Sciatic nerve (tissue), 2 donors: ENCODE measurements at places on chromosomes 3 and 15. TPM values are rescaled to one million over a fixed set of nuclear protein-coding genes. Genes with fewer than 3 reads are reported as not detected.
A peak's percentile ranks its signal among the peaks of the same experiment; 100 is the strongest.

- no peak for DNase-seq
Observed at GRCh38 chr3:184632551-184633236, 71.1 kb downstream of the EPHB3 start.

DNA sequence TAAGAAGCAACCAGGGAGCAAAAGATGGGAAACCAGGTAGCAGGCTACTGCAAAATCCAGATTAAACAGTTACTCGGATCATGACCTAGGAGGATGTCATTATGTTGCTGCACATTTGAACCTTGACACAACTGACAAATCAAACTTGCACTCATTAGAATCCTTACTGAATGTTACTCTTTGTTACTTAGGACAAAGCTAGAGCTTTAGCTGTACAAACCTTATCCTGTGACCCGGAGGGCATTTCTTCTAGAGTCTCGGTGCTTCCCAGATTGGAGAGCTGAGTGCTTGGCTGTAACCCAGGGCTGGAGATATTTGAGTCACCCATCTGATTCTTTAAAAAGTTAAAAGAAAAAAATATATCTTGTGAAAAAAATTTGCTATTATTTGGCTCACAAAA is 43.4 kb downstream of the DCP1A start:
- no peak for DNase-seq

GRCh38 chr15:30990036-30990435 is 1.4 kb downstream of the MTMR10 start:
- no peak for DNase-seq

DNA sequence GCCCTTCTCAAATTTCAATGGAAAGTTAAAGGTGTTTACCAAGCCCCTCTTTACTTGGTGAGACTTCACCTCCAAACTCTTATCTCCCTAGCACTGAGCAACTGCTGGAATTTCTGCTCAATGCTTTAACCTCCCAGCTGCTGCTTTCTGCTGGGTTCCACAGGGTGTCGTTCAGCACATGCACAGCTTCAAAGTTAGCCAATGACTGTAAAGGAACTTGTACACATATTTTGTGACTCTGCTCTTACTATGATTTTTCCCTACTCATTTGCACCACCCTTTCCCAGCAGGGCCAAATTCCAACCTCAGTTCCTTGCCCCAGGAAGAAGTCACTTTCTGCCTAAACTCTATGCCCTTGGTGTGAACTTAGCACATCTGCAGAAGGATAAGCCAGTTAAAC is 89.7 kb downstream of the ULK4 start:
- DNase-seq, result no peak

GRCh38 chr15:49215768-49216739 is 46.0 kb downstream of the GALK2 start:
- no peak for DNase-seq

GRCh38 chr3:110804856-110805255 is 266.8 kb upstream of the NECTIN3 start:
- no peak for DNase-seq

DNA sequence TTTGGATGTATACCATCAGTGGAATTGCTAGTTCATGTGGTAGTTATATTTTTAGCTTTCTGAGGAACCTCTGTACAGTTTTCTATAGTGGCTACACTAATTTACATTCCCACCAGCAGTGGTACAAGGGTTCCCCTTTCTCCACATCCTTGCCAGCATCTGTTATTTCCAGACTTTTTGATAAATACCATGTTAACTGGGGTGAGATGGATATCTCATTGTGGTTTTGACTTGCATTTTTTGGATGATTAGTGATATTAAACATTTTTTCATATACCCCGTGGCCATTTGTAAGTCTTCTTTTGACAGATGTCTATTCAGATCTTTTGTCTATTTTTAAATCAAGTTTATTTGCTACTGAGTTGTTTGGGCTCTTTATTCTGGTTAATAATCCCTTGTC is 455.6 kb upstream of the RARB start:
- no peak for DNase-seq

DNA sequence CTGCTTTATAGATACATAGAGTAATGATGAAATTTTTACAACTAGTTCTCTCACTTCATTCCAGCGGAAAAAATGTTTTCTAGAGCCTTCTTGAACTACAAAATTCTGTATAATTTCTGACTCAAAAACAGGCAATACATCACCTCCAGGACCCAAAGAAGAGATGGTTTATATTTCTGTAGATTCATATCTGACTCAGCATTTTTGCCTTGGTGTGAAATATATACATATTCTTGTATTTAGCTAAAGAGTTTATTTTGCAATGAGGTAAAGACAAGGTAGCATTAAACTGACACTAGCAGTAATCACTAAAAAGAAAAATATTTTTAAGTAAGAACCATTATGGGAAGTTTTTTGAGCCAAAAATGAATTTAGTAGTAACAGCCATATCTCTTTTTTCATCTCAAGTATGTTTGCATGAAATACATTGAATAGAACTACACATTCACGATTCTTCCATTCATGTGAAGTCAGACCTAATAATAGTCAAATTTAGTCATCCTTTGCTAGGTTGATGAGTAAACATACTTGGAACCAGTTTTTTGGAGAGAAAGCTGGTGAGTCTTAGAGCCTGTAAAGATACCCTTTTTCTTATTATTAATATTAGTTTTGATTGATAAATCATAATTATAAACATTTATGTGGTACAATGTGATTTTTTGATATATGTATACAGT is 31.6 kb downstream of the COL8A1 start:
- DNase-seq, result no peak

DNA sequence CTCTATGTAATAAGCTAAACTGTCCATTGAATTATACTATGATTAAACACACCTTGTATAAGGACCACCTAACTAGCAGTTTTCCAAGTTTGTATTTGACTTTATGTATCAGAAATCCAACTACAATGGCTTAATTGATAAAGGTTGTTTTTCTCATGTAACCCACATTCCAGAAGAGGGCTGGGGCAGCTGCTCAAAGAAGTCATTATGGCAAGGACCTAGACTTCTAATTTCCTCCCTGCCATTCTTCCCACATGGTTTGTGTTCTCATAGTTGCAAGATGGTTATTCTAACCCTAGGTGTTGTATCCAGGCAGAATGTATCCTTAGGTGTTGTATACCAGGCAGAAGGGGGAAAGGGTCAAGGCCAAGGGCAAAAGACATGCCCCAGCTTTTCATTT is 35.7 kb downstream of the GPR176 start:
- no peak for DNase-seq

GRCh38 chr3:71537211-71537611 is 46.3 kb downstream of the FOXP1 start:
- peak; percentile 71 for DNase-seq

DNA sequence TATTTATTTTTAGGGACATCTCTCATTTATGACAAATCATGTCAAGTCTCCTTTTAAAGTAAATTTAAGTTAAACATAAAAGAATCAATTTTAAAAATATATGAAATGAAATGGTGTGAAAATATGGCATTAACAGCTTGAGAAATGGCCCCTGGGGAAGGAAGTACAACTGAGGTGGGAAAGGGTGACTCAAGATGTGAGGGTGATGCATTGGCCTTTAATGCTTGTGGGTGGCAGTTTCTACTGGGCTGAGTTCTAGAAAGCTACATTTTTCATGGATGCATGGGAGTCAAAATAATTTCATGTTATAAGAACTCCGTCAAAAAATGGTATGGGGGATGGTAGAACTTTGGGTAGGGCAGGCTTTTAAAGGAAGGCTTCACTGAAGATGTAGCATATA is 708.8 kb upstream of the CFAP20DC start:
- no peak for DNase-seq

GRCh38 chr3:13123013-13123654 is 49.9 kb upstream of the IQSEC1 start:
- no peak for DNase-seq

- DNase-seq, result no peak
Observed at GRCh38 chr3:20068512-20069177, 28.4 kb downstream of the KAT2B start.

GRCh38 chr3:36911990-36912804 is 32.7 kb downstream of the TRANK1 start:
- DNase-seq, result no peak

DNA sequence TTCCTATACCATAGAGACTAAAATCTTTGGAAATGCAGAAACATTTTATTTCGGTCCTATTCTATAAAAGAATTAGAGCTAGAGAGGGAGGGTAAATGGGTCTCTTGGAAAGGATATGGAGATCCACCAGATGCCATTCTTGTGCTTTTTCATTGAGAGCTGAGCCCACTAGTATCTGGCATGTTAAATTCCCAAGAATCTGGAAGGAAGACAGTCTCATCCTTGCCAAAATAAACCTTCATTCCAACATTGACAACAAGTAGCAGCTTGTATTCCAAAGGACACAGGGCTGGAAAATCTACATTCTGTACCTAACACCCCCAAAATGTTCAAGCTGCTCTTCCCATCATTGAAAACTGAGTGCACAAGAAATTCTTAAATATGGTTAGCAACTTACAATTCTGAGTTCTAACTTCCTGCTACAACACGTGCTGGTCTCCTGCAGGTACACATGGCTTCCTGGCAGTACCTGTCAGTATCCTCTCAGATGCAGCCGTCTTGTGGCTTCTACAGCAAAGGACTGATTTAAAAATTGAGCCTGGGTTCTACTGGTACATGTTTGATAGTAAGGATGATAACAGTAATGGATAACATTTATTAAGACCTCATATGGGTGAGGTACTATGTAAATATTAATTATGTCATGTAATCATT is 348.1 kb downstream of the SV2B start:
- DNase-seq, result no peak

- no peak for DNase-seq
Observed at GRCh38 chr3:62143843-62144450, 229.4 kb downstream of the FEZF2 start.

DNA sequence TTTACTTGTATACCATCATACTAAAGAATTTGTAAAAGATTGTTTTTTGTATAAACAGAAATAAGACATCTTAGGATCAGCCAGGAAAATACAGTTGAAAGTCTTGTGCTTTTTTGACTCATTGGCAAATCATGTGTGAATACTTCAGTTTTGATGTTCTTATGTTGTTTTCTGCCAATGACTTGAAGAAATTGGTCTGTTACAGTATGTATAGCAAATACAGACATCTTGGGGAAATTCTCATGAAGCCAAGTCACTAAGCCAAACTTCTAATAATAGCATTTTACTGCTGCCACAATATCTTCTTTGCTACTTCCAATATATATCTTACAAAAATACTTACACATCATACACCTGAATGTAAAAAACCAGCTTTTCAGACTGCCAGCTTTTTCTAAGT is 83.2 kb downstream of the DZIP3 start:
- no peak for DNase-seq

The CCR9 gene
- 0.31 TPM for total RNA-seq

The PLA2G4F gene
- not detected for total RNA-seq

The PPP2R3A gene
- total RNA-seq, result 15.2 TPM

The CHRM5 gene
- total RNA-seq, result 0.18 TPM

The SH3GL3 gene
- 0.67 TPM for total RNA-seq

The ANKUB1 gene
- 2.8 TPM for total RNA-seq

The CADPS gene
- total RNA-seq, result 1.1 TPM

The MYH15 gene
- 0.58 TPM for total RNA-seq
